Bone marrow (tissue), 2 donors: ENCODE measurements at places on chromosomes 16 and 17.

GRCh38 chr16:24976061-24976779 is 38.9 kb downstream of the ARHGAP17 start:
- DNase-seq, result no peak

DNA sequence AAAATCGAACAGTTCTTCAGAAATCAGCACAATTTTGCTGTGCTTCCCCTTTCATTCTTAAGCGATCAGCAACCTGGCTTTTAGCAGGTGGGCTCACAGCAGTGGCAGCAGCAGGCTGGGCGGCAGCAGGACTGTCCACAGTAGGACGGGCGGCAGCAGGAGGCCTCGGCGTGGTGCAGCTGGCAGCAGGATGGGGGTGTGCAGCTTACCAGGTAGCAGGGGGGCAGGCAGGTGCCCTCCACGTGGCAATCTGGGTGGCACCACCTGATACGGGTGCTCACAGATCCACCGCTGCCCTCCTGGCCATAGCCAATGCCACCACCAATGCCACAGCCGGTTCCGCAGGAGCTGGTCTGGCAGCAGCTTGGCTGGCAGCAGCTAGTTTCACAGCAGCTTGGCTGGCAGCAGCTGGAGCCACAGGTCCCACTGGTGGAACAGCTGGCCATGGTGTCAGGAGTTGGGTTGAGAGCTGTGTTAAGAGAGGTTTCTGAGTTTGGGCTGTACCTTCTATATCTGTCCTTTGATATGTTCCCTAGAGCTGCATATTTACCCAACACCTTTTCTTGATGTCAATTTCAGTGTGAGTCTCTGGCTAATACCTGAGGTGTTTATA is at the start of gene KRTAP1-4:
KRTAP1-4 (minus strand) TSS at position 563 of the 613 bp plus-strand sequence; CDS start at position 446, 117 bp downstream.
- no peak for DNase-seq

DNA sequence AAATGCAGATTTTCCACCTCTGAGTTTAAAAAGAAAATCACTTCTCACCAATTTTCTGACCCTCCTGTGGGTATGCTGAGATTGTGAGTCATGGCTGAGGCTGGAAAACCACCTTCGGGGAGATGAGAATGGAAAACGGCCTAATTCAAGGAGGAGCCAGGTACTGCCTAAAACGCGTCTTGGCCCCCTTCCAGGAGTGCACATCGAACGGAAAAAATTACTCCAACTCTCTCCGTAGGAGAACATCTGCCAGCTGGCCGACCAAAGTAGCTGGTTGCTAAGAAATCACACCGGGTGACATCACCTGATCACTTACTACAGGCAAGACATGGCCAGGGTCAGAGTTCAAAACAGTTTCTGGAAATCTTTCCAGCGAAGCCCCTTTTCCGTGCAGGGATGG is 107.6 kb downstream of the ZNF423 start:
- no peak for DNase-seq

DNA sequence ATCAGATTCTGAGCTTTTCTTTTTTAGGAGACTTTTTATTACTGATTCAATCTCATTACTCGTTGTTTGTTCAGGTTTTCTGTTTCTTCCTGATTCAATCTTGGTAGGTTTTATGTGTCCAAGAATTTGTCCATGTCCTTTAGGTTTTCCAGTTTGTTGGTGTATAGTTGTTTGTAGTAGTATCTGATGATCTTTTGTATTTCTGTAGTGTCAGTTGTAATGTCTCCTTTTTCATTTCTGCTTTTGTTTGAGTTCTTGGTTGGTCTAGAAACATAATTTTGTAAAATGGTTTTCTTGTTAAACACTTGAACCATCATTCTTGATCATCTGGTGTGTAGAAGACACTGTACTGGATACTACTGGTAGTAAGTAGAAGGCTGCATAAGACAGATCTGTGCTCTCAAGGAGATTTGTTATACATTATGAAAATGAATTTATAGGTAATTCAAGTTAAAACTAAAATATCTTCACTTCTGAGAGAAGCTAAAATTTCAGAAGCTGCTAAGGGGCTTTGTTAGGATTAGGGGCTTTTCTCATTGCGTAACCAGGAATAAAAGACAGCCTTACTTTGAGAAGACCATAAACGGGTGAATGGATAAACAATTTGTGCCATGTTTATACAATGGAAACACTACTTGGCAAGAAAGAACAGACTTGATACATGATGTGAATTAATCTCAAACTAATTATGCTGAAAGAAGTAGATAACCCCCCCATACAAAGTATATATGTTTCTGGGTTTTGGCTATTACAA is 44.0 kb downstream of the NSRP1 start:
- no peak for DNase-seq

DNA sequence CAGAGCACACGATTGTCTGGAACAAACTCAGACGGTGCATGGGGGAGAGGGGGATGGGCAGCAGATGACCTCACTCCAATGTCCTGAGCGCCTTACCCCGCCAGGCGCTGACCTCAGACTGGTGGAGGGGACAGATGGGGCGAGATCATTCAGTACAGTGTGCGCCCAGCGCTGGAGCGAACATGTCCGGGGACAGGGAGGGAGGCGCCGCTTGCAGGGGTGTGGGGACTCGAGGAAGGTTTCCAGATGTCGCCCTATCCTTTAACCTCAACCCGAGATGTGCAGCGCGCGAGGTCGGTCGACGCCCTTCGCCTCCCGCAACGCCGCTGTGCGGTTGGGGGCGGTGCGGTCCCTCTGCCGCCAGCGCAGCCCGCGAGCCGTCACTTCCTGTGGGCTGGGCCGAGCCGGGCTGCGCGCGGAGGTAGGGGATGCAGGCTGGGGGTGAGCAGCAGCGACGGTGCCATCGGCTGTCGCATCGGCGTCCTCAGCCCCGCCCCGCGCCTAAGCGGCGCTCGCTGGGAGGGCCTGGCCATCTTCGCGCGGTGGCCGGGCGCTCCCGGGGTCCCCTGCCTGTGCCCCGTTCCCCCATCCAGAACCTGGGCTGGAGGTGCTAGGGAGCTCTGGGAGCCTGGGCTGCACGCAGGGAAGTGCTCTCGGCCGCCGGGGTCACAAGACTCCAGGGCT is 5.3 kb upstream of the CDR2L start:
- DNase-seq, result no peak

DNA sequence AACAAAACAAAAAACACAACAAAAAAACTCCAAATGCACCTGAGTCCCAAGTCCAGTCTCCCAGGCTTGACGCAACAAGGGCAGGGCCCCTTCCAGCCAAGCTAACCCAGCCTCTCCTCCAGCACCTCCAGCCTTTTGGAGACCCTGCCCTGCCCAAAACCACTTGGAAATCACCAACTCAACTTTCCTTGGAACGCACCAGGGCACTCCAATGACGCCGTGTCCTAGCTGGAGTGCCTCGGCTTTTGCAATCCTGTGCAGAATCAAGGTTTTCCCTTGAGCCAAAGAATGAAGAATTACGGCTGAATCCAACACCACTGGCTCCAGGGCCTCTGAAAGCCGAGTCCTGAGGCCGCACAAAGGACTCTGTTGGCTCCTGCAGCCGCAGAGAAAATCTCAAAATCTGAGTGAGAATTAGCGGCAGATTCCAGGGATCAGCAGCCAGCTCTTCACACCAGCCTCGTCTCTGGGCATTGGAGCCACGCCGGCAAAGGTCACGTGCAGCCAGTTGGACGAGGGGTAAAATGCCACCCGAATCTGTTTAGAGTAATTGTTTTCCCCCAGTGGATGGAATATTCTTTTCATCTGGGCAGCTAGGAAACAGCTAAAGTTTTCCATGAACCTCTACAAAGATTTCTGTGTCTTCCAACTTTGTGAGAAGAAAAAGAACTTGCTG is 9.7 kb upstream of the BAIAP2 start:
- DNase-seq, result no peak

DNA sequence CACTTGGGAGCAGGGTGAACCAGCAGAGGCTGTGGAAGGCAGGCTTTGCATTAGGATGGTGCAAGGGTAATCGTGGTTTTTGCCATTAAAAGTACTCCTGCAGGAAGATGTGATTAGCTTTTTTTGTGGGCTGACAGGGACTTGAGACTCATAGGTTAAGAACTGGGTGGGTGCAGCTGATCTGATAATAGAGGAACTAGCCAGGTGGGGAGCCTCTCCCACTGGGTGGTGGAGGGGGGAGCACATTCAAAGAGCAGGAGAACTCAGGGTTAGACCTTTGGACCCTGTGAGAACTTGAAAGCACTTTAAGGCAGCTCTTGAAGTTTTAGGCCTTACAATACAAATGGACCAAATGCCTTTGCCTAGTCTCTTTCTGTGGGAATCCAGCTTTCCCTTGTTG is 32.4 kb downstream of the CCL4 start:
- DNase-seq, result no peak

DNA sequence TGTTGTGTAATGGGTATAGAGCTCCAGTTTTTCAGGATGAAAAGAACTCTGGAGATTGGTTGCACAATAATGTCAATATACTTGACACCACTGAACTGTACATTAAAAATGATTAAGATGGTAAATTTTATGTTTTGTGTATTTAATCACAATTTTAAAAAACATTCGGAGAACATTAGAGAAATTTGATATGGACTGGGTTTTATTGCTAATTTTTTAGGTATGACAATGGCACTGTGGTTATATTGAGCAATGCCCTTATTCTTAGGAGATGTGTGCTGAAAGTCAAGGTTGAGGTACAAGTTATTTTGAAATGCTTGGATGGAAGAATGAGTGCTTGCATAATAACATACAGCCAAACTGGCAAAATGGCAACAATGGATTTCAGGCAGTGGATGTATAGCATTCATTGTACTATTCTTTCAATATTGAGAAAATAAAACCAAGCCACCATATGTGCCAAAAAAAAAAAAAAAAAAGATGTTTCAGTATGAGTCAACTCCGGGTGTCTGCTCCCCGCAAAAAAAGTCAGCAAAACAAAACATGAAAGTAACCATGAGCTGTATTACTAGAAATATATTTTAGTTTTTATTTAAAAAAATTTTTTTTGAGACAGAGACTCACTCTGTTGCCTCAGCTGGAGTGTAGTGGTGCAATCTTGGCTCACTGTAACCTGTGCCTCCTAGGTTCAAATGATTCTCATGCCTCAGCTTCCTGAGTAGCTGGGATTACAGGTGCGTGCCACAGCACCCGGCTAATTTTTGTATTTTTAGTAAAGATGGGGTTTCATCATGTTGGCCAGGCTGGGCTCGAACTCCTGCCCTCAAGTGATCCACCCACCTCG is 19.8 kb downstream of the HOXB1 start:
- no peak for DNase-seq

GRCh38 chr17:17493986-17494466 is 2.2 kb downstream of the RASD1 start:
- DNase-seq, result no peak

GRCh38 chr17:81345228-81346089 is 49.8 kb upstream of the BAHCC1 start:
- no peak for DNase-seq

- DNase-seq, result no peak
These were observed 37.2 kb upstream of the C16orf82 start for GRCh38 chr16:27029525-27029924.

- DNase-seq, result no peak
These were observed 32.9 kb upstream of the SKAP1 start for GRCh38 chr17:48462946-48463345.

DNA sequence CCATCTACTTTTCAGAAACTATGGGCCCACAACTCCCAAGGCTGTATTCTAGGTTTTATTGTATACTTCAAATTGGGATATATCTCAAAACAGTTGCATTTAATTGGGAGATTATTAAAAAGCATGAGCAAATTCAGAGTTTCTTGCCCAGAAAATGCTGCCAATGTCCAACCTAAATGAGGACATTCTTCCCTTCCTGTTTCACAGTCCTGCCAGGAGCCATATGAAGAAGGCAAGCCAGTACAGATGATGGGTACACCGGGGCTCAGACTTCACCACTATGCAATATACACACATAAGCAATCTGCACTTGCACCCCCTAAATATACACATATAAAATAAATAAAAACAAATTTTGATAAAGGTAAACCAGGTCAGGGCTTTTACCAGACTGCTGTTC is 34.0 kb upstream of the CBLN1 start:
- DNase-seq, result no peak

GRCh38 chr16:87681981-87682570 is 79.8 kb downstream of the JPH3 start:
- no peak for DNase-seq

DNA sequence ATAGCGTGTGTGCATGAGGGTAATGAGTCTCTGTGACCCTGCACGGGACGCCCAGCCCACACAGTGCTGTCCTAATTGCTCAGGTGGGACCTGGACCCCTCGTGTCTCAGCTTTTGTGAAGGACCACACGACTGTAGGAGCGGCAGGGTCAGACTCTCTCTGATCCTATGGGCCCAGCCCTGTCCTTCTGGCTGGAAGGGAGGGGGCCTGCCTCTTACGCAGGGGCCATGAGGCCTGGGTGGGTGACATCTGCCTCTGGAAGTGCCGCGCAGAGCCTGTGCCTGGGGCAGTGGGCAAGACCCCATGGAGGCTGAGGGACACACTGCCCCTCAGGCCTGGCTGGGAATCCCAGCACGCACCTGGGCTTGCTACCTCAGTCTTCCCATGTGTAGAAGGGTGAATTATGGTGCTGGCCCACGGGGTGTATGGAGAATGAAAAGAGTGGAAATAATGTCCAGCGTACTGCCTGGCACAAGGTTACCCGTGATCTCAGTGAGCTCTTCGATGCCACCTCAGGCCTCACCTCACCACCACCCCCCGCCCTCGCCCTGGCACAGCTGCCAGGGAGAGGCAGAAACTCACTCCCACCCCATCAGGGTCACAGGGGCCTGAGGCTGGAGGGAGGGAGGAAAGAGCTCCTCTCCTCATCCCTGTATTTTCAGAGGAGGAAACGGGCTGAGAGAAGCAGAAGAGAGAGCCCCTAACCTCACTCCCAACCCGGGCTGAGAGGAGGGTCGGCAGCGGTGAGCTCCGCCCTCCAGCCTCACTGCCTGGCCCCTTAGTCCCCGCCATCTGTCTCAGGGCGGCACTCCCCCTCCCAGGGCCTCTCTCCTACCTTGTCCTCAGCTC is 27.1 kb upstream of the DBNDD1 start:
- DNase-seq, result no peak

GRCh38 chr16:81481207-81481821 is 36.7 kb downstream of the CMIP start:
- peak; percentile 78 for DNase-seq

GRCh38 chr17:71398025-71398424 is 722.8 kb upstream of the SOX9 start:
- DNase-seq, result no peak

- no peak for DNase-seq
These were observed 98.6 kb downstream of the ZNF18 start for GRCh38 chr17:11898526-11899235.

- DNase-seq, result no peak
These were observed 218.0 kb downstream of the C16orf95 start for GRCh38 chr16:87098976-87099720.

GRCh38 chr16:66251476-66252160 is 114.9 kb upstream of the CDH5 start:
- DNase-seq, result no peak
